Stimulated activated CD4-positive, alpha-beta T cell treated with anti-CD3 and anti-CD28 coated beads, Interleukin-12 subunit alpha, Interleukin-12 subunit beta, amount 100 ng/mL, for 24 hours (primary cell): ENCODE measurements at places on chromosomes 12 and 14.

- no peak for DNase-seq
Observed at GRCh38 chr12:97567619-97568110, 105.1 kb downstream of the RMST start.

GRCh38 chr12:80441921-80442320 is 2.1 kb upstream of the PTPRQ start:
- no peak for DNase-seq

- DNase-seq = no peak
Observed at GRCh38 chr14:104157016-104157928, 18.9 kb downstream of the KIF26A start.

- DNase-seq = no peak
Observed at GRCh38 chr12:65953631-65954030, 129.3 kb downstream of the HMGA2 start.

DNA sequence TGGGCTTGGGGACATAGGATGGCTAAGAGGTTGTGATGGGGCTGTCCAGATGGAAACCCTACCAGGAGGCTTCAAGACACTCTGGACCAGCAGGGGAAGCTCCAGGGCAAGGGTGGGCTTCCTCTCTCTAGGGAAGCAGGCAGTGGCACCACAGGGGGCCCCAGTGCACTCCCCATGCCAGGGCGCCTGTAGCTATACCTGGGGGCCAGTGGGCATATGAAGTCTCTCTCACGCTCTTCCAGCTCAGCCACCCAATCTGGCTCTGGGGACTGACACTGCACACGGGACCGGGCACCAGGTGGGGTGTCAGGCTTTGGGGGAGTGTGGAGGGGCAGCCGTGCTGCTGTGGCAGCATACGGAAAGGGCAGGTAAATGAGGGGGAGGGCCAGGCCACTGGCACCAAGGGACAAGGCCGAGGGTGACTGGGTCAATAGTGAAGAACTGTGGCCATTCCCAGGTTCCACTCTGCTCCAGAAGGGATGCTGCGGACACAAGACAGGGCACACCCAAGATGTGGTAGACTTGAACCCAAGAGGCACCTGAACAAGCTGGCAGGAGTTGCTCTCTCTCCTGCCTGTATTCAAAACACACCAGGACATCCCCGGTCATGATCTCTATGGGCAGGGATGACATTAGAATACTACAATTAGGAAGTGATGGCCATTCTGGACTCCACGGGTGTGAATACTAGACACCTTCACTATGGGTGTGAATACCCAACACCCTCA is 27.5 kb downstream of the RFLNA start:
- DNase-seq = no peak

- DNase-seq = no peak
Observed at GRCh38 chr14:57712102-57712501, 153.8 kb downstream of the SLC35F4 start.

- DNase-seq = no peak
Observed at GRCh38 chr14:64604001-64604400, 54.2 kb downstream of the PPP1R36 start.

GRCh38 chr12:27190761-27191160 is 53.3 kb upstream of the STK38L start:
- DNase-seq = no peak

DNA sequence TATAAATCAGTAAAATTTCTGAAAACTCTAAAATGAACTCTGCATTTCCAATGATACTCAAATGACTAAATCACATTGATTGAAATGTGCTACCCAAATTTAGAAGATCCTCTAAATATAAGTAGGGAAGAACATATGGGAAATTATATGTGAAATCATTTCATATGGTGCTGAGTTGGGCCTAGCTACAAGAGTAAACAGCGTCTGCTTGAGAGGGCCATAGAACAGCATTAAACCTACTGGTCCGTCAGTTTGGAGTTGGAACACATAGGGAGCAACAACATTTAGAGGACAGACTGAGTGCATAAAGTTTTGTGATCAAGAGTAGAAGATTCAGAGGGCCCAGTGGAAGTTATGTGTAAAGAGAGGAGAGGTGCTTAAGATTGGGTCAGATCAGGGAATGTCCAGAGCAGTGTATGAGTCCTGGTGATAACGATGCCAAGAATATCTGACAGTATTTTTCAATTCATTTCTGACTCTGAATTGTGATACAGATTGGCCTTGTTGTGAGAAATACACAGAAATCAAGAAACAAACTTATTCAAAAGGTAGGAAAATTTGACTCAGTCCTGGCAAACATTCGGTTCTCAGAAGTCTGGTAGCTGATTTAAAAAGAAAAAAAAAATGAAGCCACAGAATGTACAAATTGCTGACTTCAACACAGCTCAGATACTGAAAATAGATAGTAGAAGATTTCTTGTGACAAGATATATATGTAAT is 362.2 kb downstream of the CCDC91 start:
- DNase-seq = no peak

GRCh38 chr12:62523619-62524018 is 57.0 kb downstream of the MON2 start:
- DNase-seq = no peak

- no peak for DNase-seq
Observed at GRCh38 chr12:98606359-98606988, 13.0 kb downstream of the SLC25A3 start.

DNA sequence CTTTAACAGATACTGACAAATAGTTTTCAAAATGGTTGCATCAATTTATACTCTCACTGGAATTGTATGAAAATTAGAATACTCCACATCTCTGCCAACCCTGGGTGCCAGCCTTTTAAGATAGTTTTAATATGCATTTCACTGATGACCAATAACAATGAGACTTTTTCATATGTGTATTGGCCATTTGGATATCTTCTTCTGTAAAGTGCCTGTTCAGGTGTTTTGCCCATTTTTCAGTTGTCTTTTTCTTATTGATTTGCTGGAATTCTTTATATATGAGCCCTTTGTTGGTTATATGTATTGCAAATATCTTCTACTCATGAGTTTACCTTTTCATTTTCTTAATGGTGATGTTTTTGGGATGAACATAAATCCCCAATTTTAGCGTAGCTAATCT is 16.7 kb upstream of the RNU6-7 start:
- no peak for DNase-seq

- DNase-seq = no peak
Observed at GRCh38 chr12:89216211-89216952, 135.9 kb downstream of the DUSP6 start.

DNA sequence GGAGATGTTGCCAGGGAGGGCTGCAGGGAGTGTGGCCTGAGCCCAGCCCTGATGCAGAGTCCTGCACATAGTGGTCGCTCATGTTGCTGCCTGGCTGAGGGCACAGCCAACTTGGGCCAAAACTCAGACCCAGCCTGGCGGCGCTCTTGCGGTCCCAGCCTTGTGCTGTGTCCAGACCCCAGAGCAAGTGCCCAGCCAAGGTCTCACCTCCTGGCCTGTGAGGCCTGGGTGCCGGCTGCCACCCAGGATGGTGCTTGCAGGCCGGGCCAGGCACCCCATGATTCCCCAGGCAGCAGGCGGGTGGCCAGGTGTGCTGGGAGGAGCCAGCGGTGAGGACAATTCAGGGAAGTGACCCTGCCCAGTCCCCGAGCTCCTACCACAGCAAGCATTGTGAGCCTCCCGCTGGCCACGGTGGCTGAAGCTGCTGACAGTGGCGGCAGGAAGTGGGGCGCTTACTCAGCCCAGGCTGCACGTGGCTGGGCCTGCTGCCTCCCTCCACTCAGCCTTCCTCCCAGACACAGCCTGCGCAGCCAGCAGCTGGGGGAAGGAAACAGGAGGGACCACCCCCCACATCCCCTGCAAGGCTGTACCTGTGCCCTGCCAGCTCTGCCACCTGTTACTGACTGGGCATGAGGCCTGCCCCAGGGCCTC is 17.7 kb upstream of the PGF start:
- DNase-seq = no peak

DNA sequence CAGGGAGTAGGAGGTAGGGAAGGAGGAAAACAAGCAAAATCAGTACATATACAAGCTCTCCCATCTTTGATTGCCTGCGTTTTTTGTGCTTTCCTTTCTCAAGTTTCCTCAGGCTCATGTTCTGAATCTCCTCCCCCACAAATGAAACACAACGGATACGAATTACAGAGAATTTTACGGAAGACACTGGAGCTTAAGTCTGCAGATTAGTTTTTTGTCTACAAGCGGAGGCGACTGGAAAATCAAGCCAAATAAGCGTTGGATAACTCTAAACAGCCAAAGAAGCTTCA is 612 bp downstream of the WBP11 start:
- DNase-seq = no peak

DNA sequence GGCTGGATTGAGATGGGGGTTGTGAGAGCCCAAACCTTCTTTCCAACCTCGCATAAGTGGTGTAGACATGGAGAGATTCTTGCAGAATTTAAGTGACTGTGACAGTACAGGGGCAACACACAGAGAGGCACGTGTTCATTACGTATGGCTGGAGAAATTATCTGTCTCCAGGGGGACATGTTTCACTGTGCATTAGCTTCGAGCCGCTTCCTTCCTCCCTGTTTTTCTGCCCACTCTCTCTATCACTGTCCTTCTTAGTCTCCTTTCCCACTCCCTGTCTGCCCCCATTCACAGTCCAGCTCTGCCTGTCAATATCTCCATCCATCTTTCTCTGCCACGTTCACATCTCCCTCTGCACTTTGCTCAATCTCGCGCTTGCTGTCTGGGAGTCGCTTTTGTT is 11.5 kb upstream of the C14orf93 start:
- DNase-seq = no peak

GRCh38 chr14:64137657-64138290 is 156.4 kb downstream of the ESR2 start:
- DNase-seq = no peak

GRCh38 chr12:46794593-46795190 is 31.1 kb downstream of the SLC38A4 start:
- DNase-seq = no peak

- no peak for DNase-seq
Observed at GRCh38 chr12:96421014-96421413, 20.8 kb upstream of the CDK17 start.

GRCh38 chr12:75666939-75667334 is 155.5 kb upstream of the KRR1 start:
- DNase-seq = no peak

DNA sequence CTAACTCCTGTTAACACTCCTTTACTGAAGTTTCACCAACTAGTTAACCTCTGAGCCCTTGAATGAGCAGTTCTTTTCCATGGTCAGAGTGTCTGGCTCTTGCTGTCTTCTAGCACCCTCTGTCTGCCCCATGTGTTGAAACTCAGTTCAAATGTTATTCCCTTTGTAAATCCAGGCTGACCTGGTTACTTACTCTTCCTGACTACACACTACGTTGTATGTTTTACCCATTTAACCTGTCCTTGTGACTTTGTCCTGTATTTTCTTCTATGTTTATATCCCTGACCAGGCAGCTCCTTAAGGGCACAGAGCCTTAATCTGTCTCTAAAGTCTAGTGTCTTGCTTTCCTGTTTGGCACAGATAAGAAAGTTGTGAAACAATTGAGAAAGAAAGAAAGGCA is 389.0 kb upstream of the RPL10L start:
- DNase-seq = no peak

DNA sequence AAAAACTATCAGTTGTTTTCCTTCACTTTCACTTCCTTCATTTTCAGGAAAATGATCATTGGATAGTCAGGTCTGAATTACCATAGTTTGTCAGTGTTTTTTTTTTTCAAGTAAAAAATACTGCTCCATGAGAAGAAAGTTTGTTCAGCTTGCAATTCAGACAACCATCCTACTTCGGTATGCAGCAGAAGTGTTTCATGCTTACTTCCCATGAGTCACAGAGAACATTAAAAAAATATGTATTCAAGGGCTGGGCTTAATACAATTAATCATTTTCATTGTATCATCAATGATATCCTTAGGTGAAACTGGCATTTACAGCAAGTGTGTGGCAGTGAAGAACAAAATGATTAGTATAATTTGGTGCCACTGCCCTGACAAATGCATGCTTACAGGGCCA is 21.6 kb downstream of the PYM1 start:
- DNase-seq = no peak

DNA sequence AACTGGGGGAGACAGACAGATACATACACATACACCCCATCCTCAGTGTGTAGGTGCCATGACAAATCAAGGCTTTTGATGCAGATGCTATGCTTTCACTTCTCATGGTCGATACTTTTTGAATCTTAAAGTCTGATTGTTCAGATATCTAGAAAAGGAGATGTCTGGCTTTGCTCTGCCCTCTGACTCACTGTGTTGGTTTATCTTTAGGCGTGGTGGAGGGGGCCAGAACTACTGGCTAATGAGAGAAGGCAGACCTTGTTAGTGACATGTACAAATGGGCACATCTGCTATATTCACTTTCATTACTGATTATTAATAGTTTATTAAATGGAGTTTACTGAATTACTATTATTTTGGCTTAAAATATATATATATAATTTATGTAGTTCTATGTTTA is 444.3 kb upstream of the RGS6 start:
- no peak for DNase-seq

DNA sequence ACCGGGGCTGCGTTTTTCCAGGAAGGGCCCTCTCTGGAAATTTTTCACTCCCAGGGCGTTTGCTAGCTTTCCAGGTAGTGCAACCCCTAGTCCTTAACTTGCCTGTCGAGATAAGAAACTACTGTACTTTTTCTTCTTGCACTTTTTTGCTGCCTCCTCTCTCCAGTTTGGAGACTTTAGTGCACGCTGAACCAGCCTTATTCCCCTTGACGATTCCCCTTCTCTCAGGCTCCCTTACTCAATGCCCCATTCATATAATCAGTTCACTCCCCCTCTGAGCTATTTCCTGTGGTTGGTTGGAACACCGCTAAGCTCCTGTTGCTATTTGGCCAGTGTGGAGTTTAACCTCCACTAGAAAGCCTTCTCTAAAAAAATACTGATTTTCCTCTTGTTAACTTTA is 682 bp downstream of the CREBL2 start:
- DNase-seq = no peak

DNA sequence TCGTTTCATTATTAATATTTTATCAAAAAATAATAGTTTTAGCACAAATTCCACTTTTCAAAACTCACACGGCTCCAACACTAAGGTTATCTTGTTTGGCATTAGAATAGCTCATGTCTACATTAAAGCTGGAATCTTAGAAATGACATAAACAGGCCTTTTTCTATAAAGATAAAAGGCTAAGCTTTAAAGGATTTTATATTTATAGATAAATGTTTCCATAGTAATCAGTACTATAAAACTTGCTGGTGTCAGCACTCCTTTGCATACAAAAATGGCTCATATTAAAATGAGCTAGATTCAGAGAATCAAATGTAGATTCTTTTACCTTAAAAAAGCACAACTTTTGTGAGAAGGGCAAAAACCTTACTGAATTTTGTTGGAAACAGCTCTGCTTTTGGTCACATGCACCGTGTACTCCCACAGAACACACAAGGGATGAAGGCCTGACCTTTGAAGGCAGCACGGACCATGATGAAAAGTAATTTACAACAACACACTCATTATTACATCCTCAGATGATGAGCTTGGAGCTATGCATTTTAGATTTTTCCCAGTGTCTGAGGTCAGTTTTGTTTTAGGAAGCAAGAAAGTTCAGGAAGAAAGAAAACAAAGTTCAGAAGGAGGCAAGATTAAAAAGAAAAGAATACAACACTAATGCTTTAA is 202.8 kb downstream of the BCAT1 start:
- no peak for DNase-seq

- no peak for DNase-seq
Observed at GRCh38 chr14:35934499-35934898, 108.4 kb downstream of the BRMS1L start.

- DNase-seq = no peak
Observed at GRCh38 chr12:69613351-69613750, 2.6 kb upstream of the LRRC10 start.
